Breast epithelium (tissue), 4 donors: ENCODE measurements at places on chromosomes 1 and 21. TPM values are rescaled to one million over a fixed set of nuclear protein-coding genes. Genes with fewer than 3 reads are reported as not detected.
A peak's percentile ranks its signal among the peaks of the same experiment; 100 is the strongest.

DNA sequence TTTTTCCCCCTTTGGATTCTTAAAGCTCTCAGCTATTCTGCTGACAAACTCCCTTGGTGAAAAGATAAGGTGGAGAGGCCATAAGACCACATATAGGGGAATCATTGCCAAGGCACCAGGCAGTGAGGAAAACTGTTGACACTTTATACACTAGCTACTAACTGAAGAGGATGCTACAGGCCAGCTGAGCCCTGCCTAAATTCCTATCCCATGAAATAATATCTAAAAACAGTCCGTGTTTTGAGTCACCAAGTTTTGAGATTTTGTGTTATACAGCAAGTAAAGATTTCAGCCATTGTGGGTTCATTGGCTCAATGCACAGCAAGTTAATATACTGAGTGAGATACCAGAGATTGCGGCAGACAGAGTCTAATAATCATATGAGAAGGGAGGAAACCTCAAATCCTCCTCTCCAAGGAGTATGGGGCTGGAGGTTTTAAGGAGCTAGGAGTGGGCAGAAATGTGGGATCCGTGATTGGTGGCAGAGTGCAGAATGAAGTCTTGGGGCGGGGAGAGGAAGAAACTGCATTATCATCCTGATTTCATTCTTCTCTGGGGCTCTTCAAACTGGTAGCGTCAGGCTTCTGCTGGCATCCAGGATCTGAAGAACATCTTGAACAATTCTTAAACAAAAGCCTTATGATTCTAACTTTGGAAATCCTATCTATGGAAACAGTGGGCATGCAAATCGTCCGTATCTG lies 9.2 kb downstream of the CLDN8 start:
- H3K27me3 ChIP-seq, result no peaks in the 10 kb centered on the region
- DNase-seq, result no peak
- H3K27ac ChIP-seq, result no peak overlapping the region
- H3K4me1 ChIP-seq, result no peaks in the 10 kb centered on the region
- H3K4me3 ChIP-seq, result no peak overlapping the region
- H3K36me3 ChIP-seq, result no peaks in the 10 kb centered on the region

ASB17 gene
- not detected for total RNA-seq

DNA sequence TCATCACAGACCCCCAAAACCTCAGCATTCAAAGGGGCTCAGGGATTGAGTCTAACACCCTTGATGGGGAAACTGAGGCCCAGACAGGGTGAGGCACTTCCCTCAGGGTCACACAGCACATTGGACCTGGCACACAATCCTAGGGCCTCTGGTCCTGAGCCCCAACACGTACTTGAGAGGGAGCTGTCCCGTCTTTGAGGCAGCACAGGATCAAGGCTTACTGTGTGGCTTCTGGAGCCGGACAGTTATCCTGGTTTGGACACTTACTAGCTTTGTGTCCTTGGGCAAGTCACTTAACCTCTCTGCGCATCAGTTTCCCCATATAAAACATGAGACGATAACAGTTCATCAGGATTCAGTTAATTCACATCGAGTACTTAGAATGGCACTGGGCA lies 26.5 kb downstream of the RUNX3 start:
- DNase-seq, result no peak
- H3K27ac ChIP-seq, result no peak overlapping the region
- no peak overlapping the region for H3K4me3 ChIP-seq
- H3K27me3 ChIP-seq, result peaks cover 3% of the 10 kb centered on the region

ASAP3 gene
- total RNA-seq, result 61.6 TPM

CYYR1 gene
- total RNA-seq, result 14.3 TPM

LIX1L gene
- 21.8 TPM for total RNA-seq

FCRL3 gene
- 0.16 TPM for total RNA-seq

C1orf116 gene
- total RNA-seq, result under 0.01 TPM

CFAP141 gene
- total RNA-seq, result not detected

TDRD10 gene
- total RNA-seq, result 5.6 TPM

LMOD1 gene
- total RNA-seq, result 92.2 TPM

DNA sequence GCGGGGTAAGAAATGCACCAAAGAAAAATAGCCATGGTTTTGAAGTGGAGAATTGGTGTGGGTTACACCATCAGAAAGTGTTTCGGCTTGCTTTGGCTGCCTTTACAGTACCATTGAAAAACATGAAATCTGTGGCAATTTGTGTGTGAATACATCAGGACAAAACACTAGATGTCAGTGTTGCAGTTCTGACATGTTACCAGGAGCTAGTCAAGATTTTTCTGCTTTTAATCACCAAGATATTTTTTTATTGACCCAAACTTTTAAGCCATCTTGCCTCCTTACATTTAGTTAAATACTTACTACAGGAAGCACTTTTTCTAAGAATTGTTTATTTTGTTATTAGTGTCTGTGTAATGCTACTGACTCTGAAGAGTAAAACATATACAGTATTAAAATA lies 14.3 kb downstream of the RRP15 start:
- no peaks in the 10 kb centered on the region for H3K4me1 ChIP-seq
- H3K36me3 ChIP-seq, result no peaks in the 10 kb centered on the region
- H3K4me3 ChIP-seq, result no peak overlapping the region
- DNase-seq, result no peak
- H3K27me3 ChIP-seq, result no peaks in the 10 kb centered on the region

GRCh38 chr1:236185687-236186086 lies 43.3 kb downstream of the GPR137B start:
- H3K27ac ChIP-seq, result no peak overlapping the region
- H3K4me3 ChIP-seq, result no peak overlapping the region
- no peaks in the 10 kb centered on the region for H3K27me3 ChIP-seq
- no peaks in the 10 kb centered on the region for H3K36me3 ChIP-seq
- DNase-seq, result no peak

TLCD4 gene
- 5.9 TPM for total RNA-seq

DNA sequence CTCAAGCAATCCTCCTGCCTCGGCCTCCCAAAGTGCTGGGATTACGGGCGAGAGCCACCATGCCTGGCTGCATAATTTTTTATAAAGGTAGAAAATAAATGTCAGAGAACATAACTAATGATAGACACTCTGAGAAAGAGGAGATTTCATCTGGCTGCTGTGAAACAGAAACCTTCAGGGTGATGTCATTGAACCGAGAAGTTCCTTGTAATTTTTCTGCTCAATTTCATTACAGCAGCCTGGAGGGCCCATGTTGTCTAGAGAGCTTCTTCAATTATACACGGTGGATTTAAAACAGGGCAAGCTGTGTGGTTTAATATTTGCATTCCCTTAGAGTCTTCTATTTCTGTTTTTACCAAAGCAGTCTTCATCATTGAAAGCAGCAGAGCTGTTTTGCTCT lies 64.3 kb upstream of the MORC3 start:
- H3K36me3 ChIP-seq, result no peaks in the 10 kb centered on the region
- no peak for DNase-seq
- no peaks in the 10 kb centered on the region for H3K27me3 ChIP-seq
- H3K27ac ChIP-seq, result no peak overlapping the region
- H3K4me1 ChIP-seq, result no peaks in the 10 kb centered on the region

C1orf141 gene
- total RNA-seq, result not detected

GRCh38 chr1:211620097-211620496 lies 41.1 kb upstream of the SLC30A1 start:
- no peak for DNase-seq
- no peaks in the 10 kb centered on the region for H3K27me3 ChIP-seq
- H3K27ac ChIP-seq, result no peak overlapping the region
- H3K4me1 ChIP-seq, result no peaks in the 10 kb centered on the region
- no peaks in the 10 kb centered on the region for H3K36me3 ChIP-seq
- H3K4me3 ChIP-seq, result no peak overlapping the region

DNA sequence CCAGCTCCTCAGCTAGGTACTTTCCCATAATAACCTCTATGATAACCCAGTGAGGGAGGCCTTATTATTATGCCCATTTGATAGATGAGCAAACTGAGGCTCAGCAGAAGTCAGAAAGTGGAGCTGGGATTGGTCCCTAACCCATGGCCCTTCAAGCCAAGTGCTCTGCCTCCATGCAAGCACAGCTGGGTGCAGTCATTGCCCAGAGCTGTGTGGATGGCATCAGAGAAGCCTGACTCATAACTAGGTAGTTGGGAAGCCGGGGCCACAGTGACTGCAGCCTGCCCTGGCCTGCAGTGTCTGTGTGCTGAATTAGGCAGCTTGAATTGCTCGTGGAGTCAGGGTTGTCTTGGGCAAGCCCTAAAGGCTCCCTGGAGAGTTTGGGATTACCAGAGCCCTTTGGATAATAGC lies 89.9 kb upstream of the SLC2A1 start:
- no peak overlapping the region for H3K4me3 ChIP-seq
- H3K27ac ChIP-seq, result no peak overlapping the region
- no peaks in the 10 kb centered on the region for H3K36me3 ChIP-seq
- no peak for DNase-seq

ZNF593OS gene
- total RNA-seq, result not detected

GRCh38 chr1:154476791-154477190 lies 25.2 kb upstream of the TDRD10 start:
- H3K27ac ChIP-seq, result no peak overlapping the region
- H3K27me3 ChIP-seq, result no peaks in the 10 kb centered on the region
- no peaks in the 10 kb centered on the region for H3K36me3 ChIP-seq
- no peak for DNase-seq
- no peaks in the 10 kb centered on the region for H3K4me1 ChIP-seq
- H3K4me3 ChIP-seq, result no peak overlapping the region

C1orf210 gene
- total RNA-seq, result 31.3 TPM

DNA sequence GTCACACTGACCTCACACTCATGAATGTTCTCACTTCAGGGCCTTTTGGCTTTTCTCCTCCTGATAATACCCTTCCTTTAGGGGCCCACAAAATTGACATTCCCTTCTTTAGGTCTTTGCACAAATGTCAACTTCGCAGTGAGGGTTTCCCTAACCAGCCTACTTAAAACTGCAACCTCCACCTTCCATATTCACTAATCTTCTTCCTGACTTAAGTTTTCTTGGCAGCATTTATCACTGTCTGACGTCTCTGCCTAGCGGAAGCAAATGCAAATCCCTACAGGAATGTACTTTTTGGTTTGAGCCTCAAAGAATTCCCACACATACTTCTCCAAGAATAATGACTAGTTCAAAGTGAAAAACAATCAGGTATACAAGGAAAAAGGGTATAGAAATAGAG lies 32.8 kb downstream of the INTS7 start:
- no peaks in the 10 kb centered on the region for H3K4me1 ChIP-seq
- H3K27me3 ChIP-seq, result no peaks in the 10 kb centered on the region
- DNase-seq, result no peak

- DNase-seq, result no peak
- H3K4me1 ChIP-seq, result no peaks in the 10 kb centered on the region
- no peaks in the 10 kb centered on the region for H3K36me3 ChIP-seq
- no peak overlapping the region for H3K27ac ChIP-seq
- peaks cover 13% of the 10 kb centered on the region for H3K27me3 ChIP-seq
Observed at GRCh38 chr21:37799211-37800056, 116.8 kb downstream of the KCNJ6 start.

DNA sequence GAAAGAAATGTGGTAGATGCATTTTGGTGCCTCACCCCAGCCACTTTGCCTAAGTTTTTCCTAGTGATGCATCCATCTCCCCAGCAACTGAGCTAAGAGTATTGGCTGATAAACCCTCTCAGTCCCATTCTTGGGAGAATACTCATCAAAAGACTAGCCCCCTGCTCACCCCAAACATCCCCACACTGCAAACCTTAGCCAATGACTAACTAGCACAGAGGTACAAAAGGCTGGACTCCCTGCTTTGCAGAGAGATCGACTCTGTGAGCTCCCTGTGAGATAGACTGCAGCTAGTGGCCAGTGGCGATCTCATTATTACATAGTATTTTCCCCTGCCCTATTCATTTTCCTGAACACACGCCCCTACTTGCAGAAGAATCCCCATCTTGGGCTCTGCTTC lies 155.3 kb downstream of the HHIPL2 start:
- no peaks in the 10 kb centered on the region for H3K36me3 ChIP-seq
- H3K27me3 ChIP-seq, result no peaks in the 10 kb centered on the region
- H3K4me3 ChIP-seq, result no peak overlapping the region

GRCh38 chr1:234600418-234601281 lies 9.3 kb downstream of the IRF2BP2 start:
- H3K27me3 ChIP-seq, result no peaks in the 10 kb centered on the region
- peak overlapping the region; percentile 54 for H3K4me3 ChIP-seq
- no peaks in the 10 kb centered on the region for H3K36me3 ChIP-seq
- H3K4me1 ChIP-seq, result peaks cover 16% of the 10 kb centered on the region

- H3K36me3 ChIP-seq, result no peaks in the 10 kb centered on the region
- no peak overlapping the region for H3K4me3 ChIP-seq
- H3K27ac ChIP-seq, result no peak overlapping the region
- H3K27me3 ChIP-seq, result no peaks in the 10 kb centered on the region
- DNase-seq, result no peak
Observed at GRCh38 chr1:232608427-232608826, 21.5 kb downstream of the SIPA1L2 start.

GRCh38 chr1:156864796-156865195 lies 4.1 kb downstream of the NTRK1 start:
- H3K27ac ChIP-seq, result no peak overlapping the region
- no peaks in the 10 kb centered on the region for H3K27me3 ChIP-seq
- H3K4me1 ChIP-seq, result peaks cover 7% of the 10 kb centered on the region
- no peak overlapping the region for H3K4me3 ChIP-seq
- H3K36me3 ChIP-seq, result no peaks in the 10 kb centered on the region

- no peak for DNase-seq
- no peaks in the 10 kb centered on the region for H3K36me3 ChIP-seq
- no peak overlapping the region for H3K4me3 ChIP-seq
- no peaks in the 10 kb centered on the region for H3K4me1 ChIP-seq
Observed at GRCh38 chr1:78223417-78224215, 177.8 kb downstream of the GIPC2 start.

DNA sequence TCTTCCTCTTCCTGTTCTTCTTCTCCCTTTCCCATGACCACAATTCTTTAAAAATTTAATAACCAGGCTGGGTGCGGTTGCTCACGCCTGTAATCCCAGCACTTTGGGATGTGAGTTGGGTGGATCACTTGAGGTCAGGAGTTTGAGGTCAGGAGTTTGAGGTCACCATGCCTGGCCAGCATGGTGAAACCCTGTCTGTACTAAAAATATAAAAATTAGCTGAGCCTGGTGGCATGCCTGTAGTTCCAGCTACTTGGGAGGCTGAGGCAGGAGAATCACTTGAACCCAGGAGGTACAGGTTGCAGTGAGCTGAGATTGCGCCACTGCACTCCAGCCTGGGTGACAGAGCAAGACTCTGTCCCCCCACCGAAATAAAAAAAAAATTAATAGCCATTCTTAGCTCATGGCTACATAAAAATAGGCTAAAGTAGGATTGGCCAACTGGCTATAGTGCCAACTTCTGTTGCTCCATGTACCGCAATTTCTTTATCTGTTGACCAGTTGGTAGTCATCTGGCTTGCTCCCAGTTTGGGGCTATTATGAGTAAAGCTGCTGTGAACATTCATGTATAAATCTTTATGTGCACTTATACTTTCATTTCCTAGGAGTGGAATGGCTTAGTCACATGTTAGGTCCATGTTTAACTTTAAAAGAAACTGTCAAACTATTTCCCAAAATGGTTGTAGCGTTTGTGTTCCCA lies 136.3 kb downstream of the PEX14 start:
- no peak overlapping the region for H3K4me3 ChIP-seq
- H3K27ac ChIP-seq, result no peak overlapping the region
- H3K36me3 ChIP-seq, result no peaks in the 10 kb centered on the region
- DNase-seq, result no peak
- no peaks in the 10 kb centered on the region for H3K4me1 ChIP-seq
- no peaks in the 10 kb centered on the region for H3K27me3 ChIP-seq

- peak; percentile 64 for DNase-seq
- H3K4me3 ChIP-seq, result no peak overlapping the region
- H3K4me1 ChIP-seq, result peaks cover 39% of the 10 kb centered on the region
Observed at GRCh38 chr1:59673573-59674450, 140.9 kb upstream of the HOOK1 start.
